ENCODE measurements at places on chromosomes 6 and 20. TPM values are rescaled to one million over a fixed set of nuclear protein-coding genes. Genes with fewer than 3 reads are reported as not detected.

AIF1 gene
- 27.3 TPM for total RNA-seq

DAAM2 gene
- 8.3 TPM for total RNA-seq

TMEM200A gene
- total RNA-seq: 0.63 TPM

HLA-DQB2 gene
- total RNA-seq: not detected

CST7 gene
- 3.2 TPM for total RNA-seq

QRSL1 gene
- total RNA-seq: 7.0 TPM

RSPO3 gene
- not detected for total RNA-seq

ALDH8A1 gene
- total RNA-seq: 0.35 TPM

VSX1 gene
- total RNA-seq: not detected

CFB gene
- total RNA-seq: 65.5 TPM

Data from right atrium auricular region (tissue), 2 donors.